ENCODE measurements at places on chromosomes 2 and 18. TPM values are rescaled to one million over a fixed set of nuclear protein-coding genes. Genes with fewer than 3 reads are reported as not detected.

IL1RN gene
- 0.37 TPM for total RNA-seq

- DNase-seq, result no peak
Observed at GRCh38 chr18:12029786-12030584, 48.7 kb downstream of the IMPA2 start.

GRCh38 chr18:60676815-60677214 is 304.2 kb upstream of the MC4R start:
- DNase-seq, result no peak

DNA sequence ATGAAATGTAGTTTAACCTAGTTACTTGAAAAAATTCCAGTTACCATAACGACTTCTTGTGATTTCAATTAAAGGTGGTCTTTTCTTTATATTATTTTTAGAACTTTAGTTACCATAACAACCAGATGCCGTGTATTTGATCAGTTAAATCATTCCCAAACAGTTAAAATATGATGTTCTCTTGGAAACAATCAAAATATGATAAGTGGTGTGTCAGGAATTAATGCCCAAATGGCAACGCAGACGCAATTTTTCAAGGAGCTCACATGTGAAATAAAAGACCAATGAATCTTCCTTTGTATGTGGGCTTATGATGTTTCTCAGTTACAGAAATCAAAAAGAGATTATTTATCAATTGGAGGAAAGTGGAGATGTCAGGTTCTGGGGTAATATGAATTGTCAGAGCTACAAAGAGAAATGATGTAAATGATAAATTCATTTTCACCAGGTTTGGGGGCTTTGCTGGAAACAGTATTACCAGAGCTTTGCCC is 189.1 kb upstream of the PARD3B start:
- no peak for DNase-seq

Data from activated CD4-positive, alpha-beta T cell treated with anti-CD3 and anti-CD28 coated beads, Interleukin-2, amount 10 ng/mL, durations not matched to agents 7 days and 5 days (primary cell).